Stomach (tissue), 19 donors: ENCODE measurements at places on chromosomes 2 and 18. TPM values are rescaled to one million over a fixed set of nuclear protein-coding genes. Genes with fewer than 3 reads are reported as not detected.

The ERFE gene
- not detected for polyA plus RNA-seq

The NETO1 gene
- polyA plus RNA-seq = 0.33 TPM

The CTIF gene
- polyA plus RNA-seq = 32.2 TPM

The MALL gene
- 2.3 TPM for polyA plus RNA-seq

The TLX2 gene
- polyA plus RNA-seq = 0.28 TPM

The ALK gene
- polyA plus RNA-seq = 0.13 TPM

The MYOM1 gene
- 1.2 TPM for polyA plus RNA-seq

GRCh38 chr2:37576831-37577230 is 94.6 kb downstream of the CDC42EP3 start:
- no peaks in the 10 kb centered on the region for H3K27me3 ChIP-seq
- no peak for DNase-seq
- no peak overlapping the region for H3K27ac ChIP-seq
- no peaks in the 10 kb centered on the region for H3K36me3 ChIP-seq

GRCh38 chr2:60548845-60549237 is 4.6 kb downstream of the BCL11A start:
- H3K27ac ChIP-seq = no peak overlapping the region
- no peaks in the 10 kb centered on the region for H3K36me3 ChIP-seq

GRCh38 chr2:99439971-99440505 is 49.8 kb downstream of the REV1 start:
- H3K27ac ChIP-seq = no peak overlapping the region
- no peak for DNase-seq
- no peak overlapping the region for H3K4me3 ChIP-seq

DNA sequence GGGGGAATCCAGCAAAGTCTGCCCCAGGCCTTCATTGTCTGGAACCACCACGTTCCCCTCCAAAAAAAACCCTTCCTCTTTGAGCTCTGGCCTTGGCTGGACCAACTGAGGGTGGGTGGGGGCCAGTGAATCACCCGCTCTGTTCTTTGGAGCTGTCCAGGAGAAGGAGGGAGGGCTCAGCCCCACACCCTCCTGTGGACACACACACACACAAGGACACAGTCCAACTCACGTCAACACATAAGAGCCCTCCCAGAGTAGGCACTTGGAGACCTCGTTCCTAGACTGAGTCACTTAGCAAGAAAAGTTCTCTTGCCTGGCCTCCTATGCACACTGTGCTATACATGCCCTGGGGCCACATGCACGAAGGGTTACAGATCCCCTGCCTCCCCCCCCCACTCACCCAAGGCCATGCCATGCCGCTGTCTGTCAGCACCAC is 1.2 kb upstream of the TNS1 start:
- no peaks in the 10 kb centered on the region for H3K36me3 ChIP-seq
- H3K27ac ChIP-seq = peak overlapping the region; percentile 76
- no peak overlapping the region for H3K4me3 ChIP-seq
- peak; percentile 79 for DNase-seq
- peaks cover 20% of the 10 kb centered on the region for H3K27me3 ChIP-seq

- no peaks in the 10 kb centered on the region for H3K36me3 ChIP-seq
- peaks cover 23% of the 10 kb centered on the region for H3K27me3 ChIP-seq
- peaks cover 7% of the 10 kb centered on the region for H3K4me1 ChIP-seq
- no peak for DNase-seq
- H3K27ac ChIP-seq = no peak overlapping the region
Observed at GRCh38 chr2:241848761-241849615, 9.7 kb downstream of the PDCD1 start.

DNA sequence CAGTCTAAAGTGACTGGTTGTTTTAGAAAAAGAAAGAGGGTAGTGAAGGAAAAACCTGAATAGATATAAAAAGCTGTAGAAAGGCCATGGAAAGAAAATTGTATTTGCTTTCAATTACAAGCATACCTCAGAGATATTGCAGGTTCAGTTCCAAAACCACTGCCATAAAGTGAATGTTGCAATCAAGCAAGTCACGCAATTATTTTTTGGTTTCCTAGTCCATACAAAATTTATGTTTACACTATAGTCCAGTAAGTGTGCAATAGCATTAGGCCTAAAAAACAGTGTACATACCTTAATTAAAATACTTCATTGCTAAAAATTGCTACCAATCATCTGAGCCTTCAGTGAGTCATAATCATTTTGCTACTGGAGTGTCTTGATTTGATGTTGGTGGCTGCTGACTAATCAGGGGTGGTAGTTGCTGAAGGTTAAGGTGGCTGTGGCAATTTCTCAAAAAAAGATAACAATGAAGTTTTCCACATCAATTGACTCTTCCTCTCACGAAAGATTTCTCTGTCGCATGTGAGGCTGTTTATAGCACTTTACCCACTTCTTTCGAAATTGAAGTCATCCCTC is 2003.8 kb upstream of the PIK3C3 start:
- DNase-seq = no peak
- H3K4me1 ChIP-seq = no peaks in the 10 kb centered on the region
- H3K27ac ChIP-seq = no peak overlapping the region
- no peak overlapping the region for H3K4me3 ChIP-seq
- no peaks in the 10 kb centered on the region for H3K36me3 ChIP-seq

DNA sequence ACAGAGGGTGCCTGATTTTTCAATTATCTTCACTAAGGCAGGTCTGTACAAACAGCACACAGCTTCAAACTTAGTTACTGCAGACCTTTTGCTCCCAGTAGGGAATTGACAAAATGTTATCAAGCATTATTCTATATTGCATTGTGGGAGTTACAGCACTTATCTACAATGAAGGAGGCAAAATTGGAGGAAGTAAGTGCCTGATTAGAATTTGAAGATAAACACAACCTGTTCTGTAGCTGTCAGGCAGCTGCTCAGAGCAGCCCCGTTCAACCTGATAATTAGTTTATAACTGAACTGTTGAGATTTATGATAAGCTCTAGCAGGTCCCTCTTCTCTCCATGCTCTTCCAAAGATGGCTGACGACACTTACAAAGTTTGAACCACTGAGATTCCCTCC is 364.4 kb upstream of the CYRIA start:
- no peak overlapping the region for H3K27ac ChIP-seq
- no peaks in the 10 kb centered on the region for H3K4me1 ChIP-seq
- DNase-seq = no peak
- no peaks in the 10 kb centered on the region for H3K36me3 ChIP-seq
- no peak overlapping the region for H3K4me3 ChIP-seq
- no peaks in the 10 kb centered on the region for H3K27me3 ChIP-seq

DNA sequence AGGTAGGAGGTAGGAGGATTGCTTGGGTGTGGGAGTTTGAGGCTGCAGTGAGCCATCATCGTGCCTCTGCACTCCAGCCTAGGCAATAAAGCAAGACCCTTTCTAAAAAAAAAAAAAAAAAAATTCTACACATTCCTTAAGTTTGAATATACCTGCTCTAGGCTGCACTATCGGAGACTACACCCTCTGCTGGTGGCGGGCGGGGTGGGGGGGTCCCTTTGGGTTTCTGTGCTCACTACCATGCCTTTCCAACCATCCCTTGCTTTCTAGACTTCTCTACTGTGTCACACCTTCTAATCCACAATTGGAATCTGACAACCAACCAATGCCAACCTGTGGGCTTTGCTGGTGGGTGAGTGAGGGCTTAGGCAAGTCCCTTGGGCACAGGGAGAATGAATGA is 34.7 kb upstream of the FAM136A start:
- no peak for DNase-seq
- no peaks in the 10 kb centered on the region for H3K4me1 ChIP-seq
- no peak overlapping the region for H3K27ac ChIP-seq
- no peaks in the 10 kb centered on the region for H3K27me3 ChIP-seq

DNA sequence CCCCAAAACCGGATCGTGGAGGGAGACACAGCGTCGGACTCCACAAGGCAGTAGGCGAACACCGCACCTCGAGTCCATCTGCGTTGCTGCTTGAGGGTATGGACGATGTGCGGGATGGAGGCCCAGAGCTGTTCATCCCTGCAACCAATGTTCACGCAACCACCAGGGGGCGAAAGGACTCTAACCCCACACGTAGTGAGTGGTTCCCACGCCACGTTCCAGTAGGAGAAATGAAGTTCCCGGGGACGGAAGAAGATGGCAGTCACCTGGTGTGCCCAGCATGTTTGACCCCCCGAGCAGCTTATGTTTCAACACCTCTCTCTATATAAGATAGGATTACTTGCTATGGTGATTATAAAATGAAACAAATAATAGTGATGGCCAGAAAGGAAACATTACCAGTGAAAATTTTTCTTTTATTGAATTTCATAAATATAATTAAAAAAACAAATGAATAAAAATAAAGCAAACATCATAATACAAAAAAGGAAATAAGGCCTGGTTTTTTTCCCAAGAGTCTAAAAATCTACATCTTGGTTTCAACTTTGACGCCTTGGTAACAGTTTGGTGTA is 184.3 kb downstream of the SH3BP4 start:
- no peaks in the 10 kb centered on the region for H3K27me3 ChIP-seq
- H3K4me1 ChIP-seq = no peaks in the 10 kb centered on the region
- no peak overlapping the region for H3K27ac ChIP-seq
- H3K4me3 ChIP-seq = no peak overlapping the region

- H3K27me3 ChIP-seq = no peaks in the 10 kb centered on the region
- no peak overlapping the region for H3K4me3 ChIP-seq
- H3K36me3 ChIP-seq = peaks cover 3% of the 10 kb centered on the region
- no peak overlapping the region for H3K27ac ChIP-seq
- peaks cover 33% of the 10 kb centered on the region for H3K4me1 ChIP-seq
Observed at GRCh38 chr2:113185664-113186432, 12.1 kb downstream of the PSD4 start.

DNA sequence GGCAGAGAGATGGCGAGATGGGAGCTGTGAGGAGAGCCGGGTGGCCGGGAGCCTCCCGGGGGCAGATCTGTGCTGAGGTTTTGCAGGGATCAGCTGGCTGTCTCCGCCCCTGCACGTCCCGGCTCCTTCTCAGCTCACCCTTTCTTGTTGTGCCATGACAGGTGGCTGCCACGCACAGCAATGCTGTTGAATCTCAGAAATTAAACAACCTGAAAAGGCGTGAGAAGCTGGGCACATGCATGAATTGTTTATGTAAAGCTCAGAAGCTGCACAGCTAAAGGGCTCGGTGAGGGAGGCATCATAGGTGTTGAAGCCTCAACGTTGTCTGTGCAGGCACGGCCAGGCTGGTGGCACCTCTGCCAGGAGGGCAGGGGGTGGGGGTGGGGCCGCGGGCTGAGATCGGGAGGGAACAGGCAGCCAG is 858 bp upstream of the RTP5 start:
- no peak for DNase-seq
- H3K4me3 ChIP-seq = no peak overlapping the region
- no peaks in the 10 kb centered on the region for H3K36me3 ChIP-seq
- H3K27ac ChIP-seq = peak overlapping the region; percentile 34

DNA sequence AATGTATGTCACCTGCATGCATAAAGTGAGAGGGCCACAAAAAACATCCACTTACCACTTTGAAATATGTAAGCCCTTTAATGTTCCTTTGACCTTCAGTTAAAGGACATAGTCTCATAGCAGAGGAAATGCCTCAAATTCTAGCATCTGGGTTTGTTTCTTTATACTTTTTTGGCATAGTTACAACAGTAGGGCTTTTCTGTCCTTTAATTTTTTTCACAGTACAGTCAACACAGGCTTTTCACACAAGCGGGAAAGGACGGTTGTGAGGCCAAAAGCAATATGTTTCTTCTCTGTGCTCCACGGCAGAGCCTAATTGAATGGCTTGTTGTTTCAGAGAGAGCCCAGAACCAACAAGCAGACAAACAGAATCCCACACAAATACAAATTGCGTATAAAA is 57.6 kb downstream of the CRIM1 start:
- DNase-seq = peak; percentile 49
- H3K4me3 ChIP-seq = no peak overlapping the region
- H3K27me3 ChIP-seq = no peaks in the 10 kb centered on the region
- no peaks in the 10 kb centered on the region for H3K36me3 ChIP-seq
- no peak overlapping the region for H3K27ac ChIP-seq
- H3K4me1 ChIP-seq = peaks cover 87% of the 10 kb centered on the region

GRCh38 chr18:48820483-48821250 is 130.1 kb downstream of the SMAD7 start:
- DNase-seq = no peak
- no peaks in the 10 kb centered on the region for H3K27me3 ChIP-seq
- H3K4me3 ChIP-seq = no peak overlapping the region
- no peak overlapping the region for H3K27ac ChIP-seq
